Foreskin fibroblast (primary cell): ENCODE measurements at places on chromosomes 4 and X.

GRCh38 chrX:97587171-97587570, 703.5 kb downstream of the RPA4 start:
- DNase-seq = no peak

GRCh38 chr4:55364691-55365344, 18.8 kb downstream of the SRD5A3 start:
- no peak for DNase-seq

DNA sequence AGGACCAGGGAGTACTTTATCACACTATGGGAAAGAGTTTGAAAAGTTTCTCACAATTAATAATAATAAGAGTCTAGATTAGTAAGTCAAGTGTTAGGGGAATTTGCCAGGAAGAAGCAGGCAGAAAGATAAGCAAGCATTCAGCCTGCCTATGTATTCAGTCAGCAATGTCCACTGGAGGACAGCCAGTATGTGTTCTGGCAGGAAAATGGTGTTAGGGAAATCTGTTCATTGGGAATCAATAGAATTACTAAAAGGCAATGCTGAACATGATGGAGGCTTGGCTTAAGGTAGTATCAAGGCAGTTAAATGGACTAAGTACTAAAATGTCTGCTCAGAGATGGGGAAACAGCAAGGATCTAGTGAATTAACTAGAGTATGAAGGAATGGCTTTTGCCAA, 221.2 kb downstream of the PPP4R3C start:
- no peak for DNase-seq

DNA sequence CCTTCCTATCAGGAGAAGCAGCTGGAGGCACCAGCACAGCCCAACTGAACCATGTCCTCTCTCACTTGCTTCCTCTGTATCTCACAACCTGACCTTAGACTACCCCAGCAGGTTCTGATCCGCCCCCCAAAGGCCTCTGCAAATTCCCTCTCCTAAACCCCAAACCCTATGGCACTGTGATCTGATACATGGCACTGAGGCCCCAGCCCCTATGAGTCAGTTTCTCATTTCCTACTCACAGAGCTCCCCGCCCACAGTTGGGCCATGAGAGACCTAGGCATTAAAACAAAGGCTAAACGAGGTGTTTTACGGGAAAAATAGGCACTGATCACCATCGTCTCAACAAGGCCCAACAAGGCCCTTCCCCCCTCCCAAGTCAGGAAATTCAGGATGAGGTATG, 19.1 kb downstream of the SASH3 start:
- no peak for DNase-seq

GRCh38 chr4:613126-613525, 12.2 kb upstream of the PDE6B start:
- DNase-seq = no peak
